ENCODE measurements at places on chromosomes 1 and 21.

GRCh38 chr1:165717918-165718515 is 19.7 kb upstream of the ALDH9A1 start:
- peak; percentile 27 for DNase-seq

GRCh38 chr1:165162671-165163241 is 193.8 kb downstream of the LMX1A start:
- DNase-seq = no peak

DNA sequence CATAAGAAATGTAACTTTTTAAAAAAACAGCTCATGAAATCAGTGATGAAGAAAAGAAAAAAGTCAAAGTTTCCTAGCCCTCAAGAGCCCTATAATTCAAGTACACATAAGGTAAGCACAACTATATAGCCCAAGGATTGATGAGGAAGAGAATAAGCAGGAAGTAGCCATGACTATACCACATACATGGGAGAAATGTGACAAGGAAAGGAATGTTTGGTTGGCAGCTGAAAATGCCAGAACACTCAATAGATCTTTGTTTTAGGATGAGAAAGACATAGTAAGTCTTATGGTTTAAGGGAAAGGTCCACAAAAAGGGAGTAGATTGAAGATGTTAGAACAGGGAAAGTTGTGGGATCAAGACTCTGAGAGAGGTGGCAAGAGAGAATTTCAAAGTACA is 5.7 kb downstream of the DOCK7 start:
- no peak for DNase-seq

GRCh38 chr1:224828691-224829090 is 100.8 kb upstream of the DNAH14 start:
- DNase-seq = no peak

DNA sequence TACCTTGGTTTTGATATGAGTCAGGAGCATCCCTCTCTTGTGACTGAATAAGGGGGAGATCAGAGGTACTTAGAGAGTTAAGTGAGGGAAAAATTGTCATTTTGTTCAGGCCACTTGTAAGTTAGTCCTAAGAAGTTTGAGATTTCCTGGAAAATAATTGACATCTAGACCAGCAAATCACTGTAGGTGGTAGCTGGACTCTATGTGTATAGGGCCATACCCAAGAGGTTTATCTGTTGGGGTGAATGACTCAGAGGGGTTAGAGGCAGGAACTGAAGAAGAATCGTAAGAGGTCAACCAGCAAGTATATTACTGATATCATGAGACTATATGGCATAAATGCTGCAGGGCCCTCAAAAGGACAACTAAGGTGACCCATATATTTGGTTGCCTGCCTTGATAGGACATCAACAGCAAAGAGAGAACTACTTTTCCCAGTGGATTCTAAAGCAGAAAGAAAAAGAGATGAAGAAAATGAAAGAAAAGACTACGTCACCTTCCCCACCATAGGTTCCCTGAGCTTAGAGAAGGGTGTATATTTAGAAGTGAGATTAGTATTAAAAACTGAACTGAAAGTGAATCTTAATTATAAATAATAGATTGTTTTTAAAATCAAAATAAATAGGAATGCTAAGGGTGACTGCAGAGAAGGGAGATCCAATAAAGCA is 8.0 kb upstream of the RNPC3 start:
- DNase-seq = no peak

DNA sequence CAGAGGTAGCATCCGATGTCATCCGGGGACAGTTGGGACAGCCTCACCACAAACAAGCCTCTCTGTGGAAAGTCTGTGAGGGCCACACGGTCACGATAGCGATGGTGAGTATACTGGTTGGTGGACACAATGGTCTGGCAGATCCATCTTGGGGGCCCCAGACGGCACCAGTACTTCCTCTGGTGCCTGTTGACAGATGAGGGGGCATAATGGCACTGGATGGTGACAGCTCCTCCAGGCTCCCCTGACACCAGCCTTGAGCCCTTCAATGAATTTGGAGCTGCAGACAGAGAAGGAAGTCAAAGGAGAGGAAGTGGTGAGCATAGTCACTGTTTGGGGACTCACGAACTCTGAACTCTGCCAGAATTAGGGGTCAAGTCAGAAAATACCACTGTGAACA is 8.0 kb downstream of the FCAMR start:
- DNase-seq = peak; percentile 13

DNA sequence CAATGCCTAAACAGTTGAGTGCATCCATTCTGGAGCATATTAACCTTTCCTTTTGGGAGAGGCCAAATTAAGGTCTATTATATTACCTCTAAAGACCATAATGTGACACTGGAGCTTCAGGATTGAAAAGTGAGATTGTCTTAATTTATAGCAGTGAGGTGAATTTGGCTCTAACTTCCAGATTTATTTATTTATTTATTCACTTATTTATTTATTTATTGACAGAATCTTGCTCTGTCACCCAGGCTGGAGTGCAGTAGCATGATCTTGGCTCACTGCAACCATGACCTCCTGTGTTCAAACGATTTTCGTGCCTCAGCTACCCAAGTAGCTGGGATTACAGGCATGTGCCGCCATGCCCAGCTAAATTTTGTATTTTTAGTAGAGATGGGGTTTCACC is 19.1 kb downstream of the ZCCHC17 start:
- DNase-seq = no peak

DNA sequence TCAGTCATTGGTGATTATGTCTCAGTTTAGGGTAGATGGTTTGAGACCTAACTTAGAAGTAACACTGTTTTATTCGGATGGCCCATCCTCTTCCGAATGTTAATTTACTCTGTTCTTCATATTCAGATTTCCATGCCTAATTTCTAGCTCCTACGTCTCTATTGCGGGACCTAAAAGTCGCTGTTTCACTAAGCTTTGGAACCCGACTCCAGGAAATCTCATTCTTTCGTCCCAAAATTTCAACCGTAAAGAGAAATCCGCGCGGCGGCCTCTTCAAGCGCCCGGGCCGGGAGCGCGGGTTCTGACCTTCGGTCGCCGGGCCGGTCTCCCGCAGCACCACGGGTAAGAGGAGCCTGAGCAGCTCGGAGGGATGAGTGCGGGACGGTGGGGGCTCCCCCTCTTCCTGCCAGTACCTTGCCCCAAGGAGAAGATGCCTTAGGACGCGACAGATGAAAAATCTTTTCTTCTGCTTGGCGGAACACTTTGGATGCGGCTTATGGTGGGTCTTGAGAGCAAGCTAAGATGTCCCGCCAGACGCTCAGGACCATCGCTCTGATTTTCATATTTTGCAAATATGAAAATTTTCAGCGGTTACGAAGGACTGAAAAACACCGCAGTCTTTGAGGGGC is 128.7 kb downstream of the PPIAL4G start:
- DNase-seq = no peak

GRCh38 chr1:14479865-14480264 is 118.6 kb upstream of the KAZN start:
- no peak for DNase-seq

DNA sequence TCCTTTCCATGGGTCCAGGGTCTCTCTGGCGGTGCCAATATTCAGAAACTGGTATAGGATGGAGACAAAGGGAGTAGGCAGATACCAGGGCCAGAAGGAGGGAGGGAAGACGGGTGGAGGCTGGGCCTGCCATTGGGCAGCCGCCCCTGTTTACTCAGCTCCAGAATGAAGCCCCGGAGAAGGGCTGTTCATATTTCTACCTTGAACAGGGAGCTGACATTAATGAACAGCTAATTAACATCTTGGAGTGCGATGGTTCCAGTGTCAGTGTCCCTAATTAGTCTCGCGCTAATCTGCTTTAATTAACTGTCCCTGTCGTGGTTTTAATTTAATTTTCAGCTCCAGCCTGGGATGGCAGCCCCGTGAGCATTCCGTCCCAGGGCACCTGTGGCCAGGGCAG is 113.8 kb downstream of the EPHB2 start:
- DNase-seq = no peak

GRCh38 chr1:228029281-228029680 is 22.5 kb downstream of the WNT3A start:
- DNase-seq = no peak

- DNase-seq = no peak
Measured at GRCh38 chr21:46545363-46545762, 59.5 kb downstream of the S100B start.

DNA sequence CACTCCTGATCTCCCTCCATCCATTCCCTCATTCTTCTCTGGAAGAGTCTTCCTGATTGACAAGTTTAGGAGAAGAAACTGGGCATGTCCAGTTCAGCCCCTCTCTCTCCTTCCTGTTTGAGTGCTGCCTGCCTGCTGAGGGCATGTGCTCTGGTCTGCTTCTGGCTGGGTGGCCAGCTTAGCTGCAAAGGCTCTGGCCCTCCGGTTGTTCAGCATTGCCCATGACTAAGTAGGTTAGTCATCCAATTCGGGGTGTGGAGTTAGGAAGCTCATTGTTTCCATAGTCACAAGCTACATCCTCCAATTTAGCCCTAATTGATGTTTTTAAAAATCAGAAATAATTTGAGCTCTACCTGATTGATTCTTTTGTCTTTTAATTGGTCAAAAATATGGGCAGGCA is 25.6 kb upstream of the PLA2G2E start:
- DNase-seq = no peak

- DNase-seq = no peak
Measured at GRCh38 chr1:22658385-22659163, 5.5 kb downstream of the C1QB start.
